ENCODE measurements at places on chromosomes 7 and 10. TPM values are rescaled to one million over a fixed set of nuclear protein-coding genes. Genes with fewer than 3 reads are reported as not detected.

The A1CF gene
- total RNA-seq = not detected

The TRRAP gene
- 20.6 TPM for total RNA-seq

- H3K27me3 ChIP-seq = no peaks in the 10 kb centered on the region
- H3K36me3 ChIP-seq = no peaks in the 10 kb centered on the region
- H3K4me1 ChIP-seq = no peaks in the 10 kb centered on the region
- H3K27ac ChIP-seq = no peak overlapping the region
- peak; percentile 70 for DNase-seq
Measured at GRCh38 chr7:9391221-9391620, 957.8 kb downstream of the NXPH1 start.

The PRSS37 gene
- total RNA-seq = not detected

Data from fibroblast of lung (primary cell).